Naive thymus-derived CD8-positive, alpha-beta T cell (primary cell): ENCODE measurements at places on chromosomes 3 and 15. TPM values are rescaled to one million over a fixed set of nuclear protein-coding genes. Genes with fewer than 3 reads are reported as not detected.

The THAP10 gene
- total RNA-seq = not detected

The SPRED1 gene
- 0.41 TPM for total RNA-seq

The GOLGA8S gene
- total RNA-seq = 0.63 TPM

The CHL1 gene
- total RNA-seq = 0.33 TPM

The ISL2 gene
- total RNA-seq = not detected

The OXTR gene
- 0.18 TPM for total RNA-seq

GRCh38 chr3:183008800-183009199, 28.5 kb upstream of the DCUN1D1 start:
- no peaks in the 10 kb centered on the region for H3K4me1 ChIP-seq
- no peak for DNase-seq
- no peaks in the 10 kb centered on the region for H3K27me3 ChIP-seq
- H3K36me3 ChIP-seq = peaks cover 2% of the 10 kb centered on the region
- no peak overlapping the region for H3K27ac ChIP-seq

DNA sequence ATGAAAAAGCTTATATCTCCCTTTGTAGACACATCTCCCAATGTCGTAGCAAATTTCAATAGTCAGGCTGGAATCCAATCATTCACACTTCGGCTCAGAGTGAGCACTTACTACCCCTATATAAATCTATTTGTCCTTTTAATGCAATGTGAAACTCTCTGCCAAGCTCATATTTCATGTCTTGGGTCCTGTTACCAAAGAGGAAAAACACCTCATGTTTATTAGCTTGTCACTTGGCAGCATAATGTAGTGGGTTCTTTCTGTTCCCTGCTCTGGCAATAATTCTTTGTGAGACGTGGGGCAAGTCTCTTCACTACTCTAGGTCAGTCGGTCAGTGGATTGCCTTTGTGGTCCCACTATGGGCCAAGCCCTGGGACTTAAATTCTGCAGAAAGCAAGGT, 107.1 kb downstream of the SRGAP3 start:
- peaks cover 21% of the 10 kb centered on the region for H3K27me3 ChIP-seq
- H3K27ac ChIP-seq = no peak overlapping the region
- no peaks in the 10 kb centered on the region for H3K4me1 ChIP-seq
- peaks cover 3% of the 10 kb centered on the region for H3K36me3 ChIP-seq
- no peak for DNase-seq
- no peak overlapping the region for H3K4me3 ChIP-seq

DNA sequence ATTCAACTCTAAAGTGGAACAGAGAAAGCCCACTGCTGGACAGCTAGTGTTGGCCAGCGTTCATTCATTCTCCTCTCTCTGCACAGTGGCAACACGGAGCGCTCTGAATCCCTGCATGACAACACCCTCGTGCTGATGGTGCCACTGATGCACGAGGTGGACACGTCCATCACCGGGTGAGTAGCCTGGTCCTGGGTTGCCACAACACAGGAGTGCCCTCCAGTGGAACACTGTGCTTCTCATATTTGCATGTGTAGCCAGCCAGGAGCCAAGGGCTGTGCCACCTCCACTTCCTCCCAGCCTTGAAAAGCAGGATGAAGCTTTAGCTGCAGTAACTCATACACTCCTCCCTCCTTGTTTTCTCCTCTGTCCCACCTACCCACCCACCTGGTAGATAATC, 120.0 kb upstream of the CTDSPL start:
- DNase-seq = no peak
- H3K27me3 ChIP-seq = no peaks in the 10 kb centered on the region
- H3K4me3 ChIP-seq = no peak overlapping the region
- H3K4me1 ChIP-seq = no peaks in the 10 kb centered on the region
- no peak overlapping the region for H3K27ac ChIP-seq
- H3K36me3 ChIP-seq = no peaks in the 10 kb centered on the region

DNA sequence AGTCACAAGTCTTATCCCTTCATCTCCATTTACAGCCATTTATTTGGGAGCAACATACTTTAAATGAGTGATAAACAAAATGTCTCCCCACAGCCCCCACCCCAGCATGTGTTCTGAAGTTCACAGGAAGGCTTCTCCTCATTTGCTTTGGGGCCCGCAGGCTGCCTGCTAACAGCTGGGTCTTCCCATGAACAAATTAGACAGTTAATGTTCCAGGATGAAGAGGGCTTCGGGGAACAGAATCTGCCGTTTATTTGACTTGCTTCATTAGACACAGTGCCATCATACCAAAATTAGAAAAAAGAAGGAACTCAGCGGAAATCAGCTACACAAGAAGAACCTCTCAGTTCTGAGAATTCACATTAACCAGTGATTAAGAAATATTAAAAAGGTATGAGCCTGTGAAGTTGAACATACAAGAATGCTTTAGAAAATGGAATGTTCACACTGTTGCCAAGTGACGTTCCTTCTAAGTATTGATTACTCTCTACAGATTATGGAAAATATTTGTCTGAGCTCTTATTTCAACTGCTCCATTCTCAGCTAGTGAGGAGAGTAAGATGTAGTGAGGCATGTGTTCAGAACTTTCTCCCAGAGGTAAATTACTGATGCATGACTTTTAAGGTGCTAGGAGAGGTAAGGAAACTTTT, 107.5 kb upstream of the THBS1 start:
- H3K4me3 ChIP-seq = no peak overlapping the region
- H3K27me3 ChIP-seq = no peaks in the 10 kb centered on the region
- DNase-seq = no peak
- H3K27ac ChIP-seq = no peak overlapping the region

GRCh38 chr3:171373711-171374110, 86.5 kb downstream of the TNIK start:
- no peaks in the 10 kb centered on the region for H3K27me3 ChIP-seq
- H3K4me1 ChIP-seq = peaks cover 44% of the 10 kb centered on the region
- H3K4me3 ChIP-seq = no peak overlapping the region
- peaks cover 13% of the 10 kb centered on the region for H3K36me3 ChIP-seq
- no peak overlapping the region for H3K27ac ChIP-seq
- DNase-seq = no peak

DNA sequence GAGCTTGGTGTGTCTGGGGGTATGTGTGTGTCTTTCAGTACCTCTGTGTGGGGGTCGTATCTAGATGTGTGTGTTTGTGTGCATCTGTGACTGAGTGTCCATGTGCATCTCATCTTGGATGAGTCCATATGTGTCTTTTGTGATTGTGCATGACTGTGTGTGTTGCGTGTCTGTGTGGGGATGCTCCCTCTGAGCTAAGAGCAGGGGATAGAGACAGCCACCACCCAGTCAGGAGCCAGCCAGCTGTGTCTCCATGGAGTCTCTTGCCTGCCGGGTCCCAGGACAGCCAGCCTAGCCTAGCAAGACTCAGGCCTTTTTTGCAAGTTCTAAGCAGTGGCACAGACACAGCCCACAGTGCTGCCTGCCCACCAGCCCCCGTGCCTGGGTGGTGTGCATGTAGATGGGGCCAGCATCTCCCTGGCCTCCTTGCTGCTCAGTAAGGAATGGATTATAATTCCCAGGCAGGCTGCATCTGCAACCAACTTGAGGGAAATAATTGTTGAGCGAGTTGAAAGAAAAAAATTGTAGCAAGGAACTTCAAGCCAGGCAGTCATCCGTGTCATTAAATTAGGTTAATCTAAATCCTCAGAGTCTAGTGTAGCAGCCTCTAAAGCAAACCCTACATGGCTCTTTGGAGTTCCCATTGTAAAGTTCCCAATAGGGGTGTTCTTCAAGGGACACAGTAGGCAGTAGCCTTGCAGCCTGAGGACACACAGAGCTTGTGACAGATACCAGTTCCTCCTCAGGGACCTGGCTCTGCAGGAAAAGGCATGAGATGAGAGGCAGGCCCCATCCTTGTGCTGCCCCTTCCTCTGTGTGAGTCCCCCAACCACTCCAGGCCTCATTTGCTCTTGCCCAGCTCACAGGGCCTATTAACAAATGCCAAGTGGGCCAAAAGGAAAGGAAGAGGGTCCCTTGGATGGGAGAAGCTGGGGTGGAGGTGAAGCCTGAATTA, 35.9 kb upstream of the MRPS22 start:
- peaks cover 4% of the 10 kb centered on the region for H3K27me3 ChIP-seq
- no peak for DNase-seq
- H3K36me3 ChIP-seq = no peaks in the 10 kb centered on the region
- H3K27ac ChIP-seq = no peak overlapping the region
- H3K4me1 ChIP-seq = no peaks in the 10 kb centered on the region

DNA sequence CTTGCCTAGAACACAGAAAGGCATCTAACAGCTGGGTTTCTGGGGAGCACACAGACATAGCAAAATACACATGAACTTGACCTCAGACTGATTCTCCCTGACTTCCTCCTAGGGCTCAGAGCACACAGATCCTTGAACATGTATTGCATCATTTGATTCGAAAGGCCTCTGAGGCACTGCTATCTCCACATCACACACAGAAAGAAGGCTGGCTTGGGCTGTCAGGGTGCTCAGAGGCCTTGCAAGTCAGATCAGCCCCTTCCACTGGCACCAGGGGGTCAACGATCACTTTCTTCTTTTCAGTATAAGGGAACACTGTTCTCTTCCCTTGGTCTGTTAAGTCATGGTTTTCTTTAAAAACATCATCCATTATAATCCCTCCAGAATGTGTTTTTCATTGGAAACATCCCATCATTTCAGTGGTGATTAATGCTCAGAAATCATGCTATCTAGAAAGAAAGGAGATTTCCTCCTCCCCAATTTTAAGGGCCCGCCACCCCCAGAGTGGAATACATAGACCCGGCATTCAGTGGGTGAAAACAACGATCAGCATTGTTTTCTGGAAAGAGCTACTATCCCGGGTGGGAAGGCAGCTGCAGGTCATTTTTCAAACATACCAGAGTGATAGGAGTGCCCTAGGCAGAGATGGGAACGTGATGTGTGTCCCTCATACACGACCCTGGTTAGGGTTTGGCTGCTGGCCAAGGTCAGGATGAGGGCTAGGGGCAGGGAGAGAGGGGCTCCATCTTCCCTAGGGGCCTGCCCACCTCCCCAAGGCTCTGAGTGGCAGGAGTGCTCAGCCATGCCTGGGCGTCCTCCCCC, 253.3 kb upstream of the LYSMD4 start:
- DNase-seq = no peak
- H3K27ac ChIP-seq = no peak overlapping the region
- no peaks in the 10 kb centered on the region for H3K4me1 ChIP-seq
- no peak overlapping the region for H3K4me3 ChIP-seq
- peaks cover 6% of the 10 kb centered on the region for H3K36me3 ChIP-seq

DNA sequence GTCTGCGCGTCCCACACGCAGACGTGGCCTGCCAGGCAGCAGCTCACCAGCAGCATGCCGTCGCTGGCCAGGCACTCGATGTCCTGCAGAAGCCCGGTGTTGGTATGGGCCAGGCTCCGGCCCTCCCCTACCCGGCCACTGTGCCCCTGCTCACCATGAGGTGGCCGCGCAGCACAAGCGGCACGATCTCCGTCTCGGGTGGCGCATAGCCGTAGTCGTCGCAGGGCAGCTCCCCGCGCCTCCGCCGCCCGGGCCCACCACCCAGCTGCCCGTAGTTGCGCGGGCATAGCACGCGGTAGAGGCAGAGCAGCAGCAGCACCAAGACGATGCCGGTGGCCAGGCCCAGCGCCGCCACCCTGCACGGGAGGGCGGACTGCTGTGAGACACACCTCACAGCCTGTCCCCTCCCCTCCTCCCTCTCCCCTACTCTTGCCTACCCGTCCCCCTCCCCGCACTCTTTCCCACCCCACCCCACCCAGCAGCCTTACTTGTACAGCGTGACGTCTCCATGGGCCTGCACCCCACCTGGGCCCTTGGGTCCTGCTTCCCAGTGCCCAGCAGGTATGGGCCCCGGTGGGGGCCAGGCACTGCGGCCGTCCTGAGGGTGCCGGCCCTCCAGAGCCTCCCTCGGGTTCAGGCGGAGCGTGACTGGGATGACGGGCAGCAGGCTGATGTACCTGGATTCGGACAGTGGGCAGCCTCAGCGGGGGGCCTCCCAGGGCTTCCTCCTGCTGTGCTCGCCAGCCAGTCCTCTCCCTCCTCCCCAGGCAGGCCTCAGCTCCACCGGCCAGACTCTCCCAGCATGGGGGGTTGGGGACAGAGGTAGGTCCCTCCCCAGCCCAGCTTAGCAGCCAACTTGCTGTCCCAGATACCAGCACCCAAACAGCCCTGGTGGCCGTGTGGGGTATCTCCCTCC, 37.6 kb downstream of the PTPN23 start:
- DNase-seq = no peak
- H3K27ac ChIP-seq = no peak overlapping the region
- peaks cover 11% of the 10 kb centered on the region for H3K4me1 ChIP-seq

DNA sequence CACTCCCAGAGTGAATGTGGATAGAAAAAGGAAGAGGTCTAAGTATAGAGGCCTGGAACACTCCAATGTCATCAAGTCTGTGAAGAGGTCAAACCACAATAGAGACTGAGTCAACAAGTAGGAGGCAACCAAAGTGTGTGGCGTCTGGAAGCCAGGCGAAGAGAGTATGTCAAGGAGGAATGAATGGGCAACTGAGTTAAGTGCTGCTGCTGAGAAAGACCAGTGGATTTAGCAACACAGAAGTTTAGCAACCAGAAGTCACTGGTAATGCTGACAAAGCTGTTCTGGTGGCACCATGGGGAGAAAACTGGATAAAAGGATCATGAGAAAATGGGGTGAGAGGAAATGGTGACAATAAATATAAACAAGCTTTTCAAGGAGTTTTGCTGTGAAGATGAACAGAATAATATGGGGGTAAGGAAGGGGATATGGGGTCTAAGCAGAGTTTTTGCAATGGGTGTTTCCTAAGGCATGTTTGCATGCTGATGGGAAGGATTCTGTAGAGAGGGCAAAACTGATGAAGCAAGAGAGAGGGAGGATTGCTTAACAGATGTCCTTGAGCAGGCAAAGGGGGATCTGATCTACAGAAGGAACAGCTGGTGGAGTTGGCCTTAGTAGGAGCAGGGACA, 38.4 kb downstream of the PCOLCE2 start:
- no peaks in the 10 kb centered on the region for H3K36me3 ChIP-seq
- H3K4me1 ChIP-seq = no peaks in the 10 kb centered on the region
- H3K4me3 ChIP-seq = no peak overlapping the region
- no peak overlapping the region for H3K27ac ChIP-seq
- no peaks in the 10 kb centered on the region for H3K27me3 ChIP-seq
- no peak for DNase-seq
